Central memory CD4-positive, alpha-beta T cell (primary cell): ENCODE measurements at places on chromosomes 3 and 15.

- no peak for DNase-seq
Measured at GRCh38 chr15:69592954-69593353, 140.3 kb downstream of the RPLP1 start.

DNA sequence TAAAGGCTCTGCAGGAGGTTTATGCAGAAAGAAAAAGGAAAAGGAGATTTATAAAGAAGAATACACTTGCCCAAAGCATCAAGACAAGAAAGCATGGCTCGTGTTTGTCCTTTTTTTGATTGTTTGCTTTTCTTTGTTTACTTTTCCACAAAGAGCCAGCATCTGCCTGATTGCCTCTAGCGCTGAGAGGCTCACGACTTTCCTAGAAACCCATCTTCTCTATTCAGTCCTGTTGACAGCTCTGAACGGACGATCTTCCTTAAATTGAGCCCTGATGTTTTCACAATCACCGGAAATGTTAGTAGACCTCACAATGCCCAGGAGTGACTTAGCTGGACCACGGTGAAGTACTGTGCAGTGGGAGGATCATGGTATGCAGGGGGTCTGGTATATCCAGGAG, 12.4 kb downstream of the GP5 start:
- DNase-seq = no peak

- no peak for DNase-seq
Measured at GRCh38 chr15:35256551-35256950, 171.5 kb upstream of the NANOGP8 start.

DNA sequence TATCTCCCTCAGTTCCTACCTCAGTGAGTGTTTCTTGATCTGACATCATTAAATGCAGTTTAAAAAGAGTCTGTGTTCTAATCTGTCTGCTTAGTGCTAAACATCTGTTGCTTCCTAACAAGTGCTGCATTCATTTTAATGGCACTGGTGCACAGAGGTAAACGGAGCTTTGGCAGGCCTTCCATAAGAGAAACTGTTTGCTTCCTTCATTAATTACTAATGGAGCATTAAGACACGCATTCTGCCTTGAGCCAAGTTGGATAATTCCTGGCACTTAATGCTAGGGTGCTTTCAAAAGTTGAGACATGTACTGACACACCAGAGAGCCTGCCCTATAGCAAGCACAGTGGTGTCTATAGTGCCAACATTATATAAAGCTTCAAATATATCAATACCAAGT, 34.7 kb downstream of the SCG5 start:
- no peak for DNase-seq

DNA sequence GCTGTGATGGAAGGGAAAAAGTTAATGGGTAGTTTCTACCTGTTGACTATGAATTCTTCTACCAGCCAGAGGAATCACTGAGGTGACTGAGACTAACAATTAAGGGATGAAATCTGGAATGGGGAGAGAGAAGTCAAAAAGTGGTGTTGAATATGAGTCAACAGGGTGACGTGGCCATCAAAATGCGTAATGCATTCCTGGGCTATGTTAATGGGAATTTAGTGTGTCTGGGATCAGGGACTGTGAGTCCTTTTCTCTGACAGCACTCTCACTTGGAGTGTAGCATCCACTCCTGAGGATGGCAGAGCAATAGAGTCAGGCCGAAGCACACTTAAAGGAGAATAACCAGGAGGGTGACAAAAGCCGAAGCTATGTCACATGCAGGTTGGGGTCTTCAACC, 60.4 kb downstream of the MESD start:
- DNase-seq = no peak

DNA sequence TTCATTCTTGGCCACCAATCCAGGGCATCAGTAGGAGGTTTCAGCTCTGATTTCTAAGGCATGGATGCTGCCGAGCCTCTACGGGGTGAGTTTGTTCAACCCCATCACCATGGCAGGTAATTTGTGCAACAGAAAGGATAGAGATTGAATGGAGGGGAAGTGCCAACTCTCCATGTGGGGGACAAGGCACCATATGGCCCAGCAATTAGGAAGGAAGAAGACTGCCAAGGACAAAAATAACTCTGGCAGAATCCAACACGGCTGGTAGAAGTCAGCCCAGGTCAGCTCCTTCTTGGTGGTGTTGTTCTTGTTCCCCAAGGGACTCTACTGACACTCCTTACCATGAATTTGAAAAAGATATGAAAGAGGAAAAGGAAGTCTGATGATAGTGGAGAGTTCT, 503.9 kb downstream of the MAGI1 start:
- DNase-seq = no peak

DNA sequence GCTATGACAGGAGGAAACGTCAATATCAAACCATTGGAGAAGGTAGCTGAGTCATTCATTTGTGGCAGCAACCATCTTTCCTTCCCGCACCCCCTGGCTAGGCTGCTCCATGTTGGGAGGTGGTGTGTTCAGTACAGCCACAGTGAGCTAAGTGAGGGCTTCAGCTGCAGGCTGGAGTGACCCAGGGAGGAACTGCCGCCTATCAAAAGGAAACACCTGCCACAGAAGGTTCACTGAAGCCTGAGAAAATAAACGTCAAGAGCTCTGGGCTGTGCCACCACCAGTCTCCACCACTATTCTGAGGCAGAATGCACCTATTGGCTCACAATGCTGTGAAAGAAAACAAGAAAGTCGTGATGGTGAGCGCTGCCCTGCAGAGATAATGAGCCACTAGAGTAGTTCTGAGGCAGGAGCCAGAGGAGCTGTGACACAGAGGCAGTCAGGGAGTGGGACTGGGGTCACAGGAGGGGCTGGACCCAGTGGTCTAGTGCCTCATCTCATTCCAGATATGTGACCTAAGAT, 34.8 kb upstream of the CD47 start:
- peak; percentile 80 for DNase-seq

DNA sequence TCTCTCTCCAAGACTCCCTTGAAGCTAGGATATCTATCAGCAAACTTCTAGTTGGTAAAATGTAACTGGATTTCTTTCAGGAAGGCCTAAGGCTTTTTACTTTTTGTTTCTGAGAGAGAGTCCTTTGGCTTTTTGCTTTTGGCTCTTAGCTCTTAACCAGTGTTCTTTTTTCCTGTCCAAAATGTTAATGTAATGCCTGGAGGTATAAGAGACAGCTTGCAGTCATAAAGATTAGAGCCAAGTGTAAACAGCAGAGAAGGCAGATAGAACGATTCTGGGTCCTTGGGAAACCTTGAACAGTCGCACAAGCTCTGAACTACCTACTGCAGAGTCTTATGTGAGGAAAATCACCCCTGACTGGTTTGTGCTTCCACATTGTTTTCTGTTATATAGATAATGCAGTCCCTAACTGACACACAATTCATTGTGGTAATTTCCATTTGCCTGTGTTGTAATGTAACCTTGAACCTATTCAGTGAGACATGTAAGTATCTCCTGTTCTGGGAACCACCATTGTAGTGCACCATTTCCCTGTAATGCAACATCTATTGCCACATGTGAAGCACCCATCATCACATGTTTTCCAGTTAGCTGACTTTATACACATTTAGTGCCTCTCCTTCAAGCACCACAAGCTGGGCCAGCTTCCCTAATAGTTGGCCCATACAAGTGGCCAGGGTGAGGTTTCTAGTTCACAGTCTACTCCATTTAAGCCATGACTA, 1311.9 kb downstream of the ROBO1 start:
- DNase-seq = no peak

- DNase-seq = peak; percentile 64
Measured at GRCh38 chr3:48429317-48429959, 448 bp downstream of the PLXNB1 start.

DNA sequence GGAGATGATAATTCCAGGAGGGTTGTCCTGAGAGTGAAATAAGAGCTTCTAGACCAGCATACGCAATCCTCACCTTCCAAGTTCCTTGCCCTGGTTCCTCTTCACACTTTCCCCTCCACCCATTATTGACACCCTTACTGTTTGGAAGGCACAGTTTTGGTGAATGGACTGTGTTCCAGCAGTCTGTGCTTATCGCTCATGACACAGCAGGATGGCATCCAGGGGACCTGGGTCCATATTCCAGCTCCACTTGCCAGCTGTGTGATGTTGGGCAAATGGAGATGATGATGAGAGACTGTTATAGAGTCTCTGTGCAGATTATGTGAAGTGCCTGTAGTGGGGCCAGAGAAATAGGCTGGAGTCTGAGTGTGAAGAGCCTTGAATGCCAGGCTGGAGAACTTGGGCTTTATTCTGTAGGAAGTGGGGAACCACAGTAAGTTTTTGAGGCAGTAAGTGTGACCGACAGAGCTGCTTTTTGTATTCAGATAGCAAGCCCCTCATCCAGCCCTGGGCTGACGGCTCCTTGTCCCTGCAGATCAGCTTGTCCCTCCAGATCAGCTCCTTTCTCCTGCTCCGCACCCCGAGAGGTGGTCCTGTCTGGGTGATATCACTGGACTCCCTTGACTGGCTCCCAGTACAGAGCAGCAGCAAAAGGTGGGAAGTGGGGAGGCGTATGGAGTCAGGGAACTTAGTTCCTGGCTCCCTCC, 8.1 kb downstream of the KBTBD13 start:
- no peak for DNase-seq

DNA sequence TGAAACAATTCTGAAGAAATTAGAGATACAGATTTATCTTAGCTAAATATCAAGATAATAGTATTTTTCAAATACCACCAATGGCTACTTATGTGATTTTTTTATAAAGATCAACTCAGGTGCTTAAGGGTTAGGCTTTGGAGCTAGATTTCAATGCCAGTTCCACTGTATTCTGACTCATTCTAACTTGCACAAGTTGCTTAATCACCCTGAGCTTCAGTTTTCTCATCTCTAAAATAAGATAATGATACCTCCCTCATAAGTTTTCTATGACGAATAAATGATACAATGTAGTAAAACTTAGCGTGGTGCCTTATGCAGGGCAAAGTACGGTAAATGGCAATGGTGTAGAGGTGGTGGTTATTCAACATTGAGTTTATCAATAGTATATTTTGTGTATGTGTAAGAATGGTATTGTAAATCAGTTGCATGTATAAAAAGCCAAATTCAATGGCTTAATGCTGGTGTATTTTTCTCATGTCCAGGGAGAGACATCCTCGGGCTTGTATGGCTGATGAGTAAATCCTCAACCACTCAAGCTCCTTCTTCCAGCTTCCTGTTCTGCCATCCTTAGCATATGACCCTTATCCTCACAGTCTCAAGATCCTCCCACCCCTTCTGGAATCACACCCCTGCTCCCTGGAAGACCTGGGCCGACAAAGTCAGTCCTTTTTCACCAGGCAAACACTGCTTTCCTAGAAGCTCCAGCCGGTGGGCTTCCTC, 505.9 kb upstream of the CFAP20DC start:
- no peak for DNase-seq

DNA sequence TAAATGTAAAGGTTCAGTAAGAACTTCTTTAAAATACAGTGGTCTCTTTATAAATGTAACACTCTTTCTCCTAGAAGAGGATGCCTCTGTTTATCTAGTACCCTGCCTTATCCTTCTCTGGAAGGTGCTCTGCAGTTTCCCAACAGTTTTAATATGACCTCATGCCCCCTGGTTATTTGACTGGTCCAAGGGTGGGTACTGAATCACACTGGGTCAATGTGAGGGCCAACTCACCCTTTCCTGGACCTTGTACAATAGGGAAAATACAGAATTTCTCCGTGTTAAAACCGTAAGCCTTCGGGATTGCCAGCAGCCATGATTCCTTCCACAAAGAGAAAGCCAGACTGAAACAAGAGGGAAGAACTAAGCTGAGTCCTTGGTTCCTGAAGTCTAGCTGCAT, 9.2 kb downstream of the DCBLD2 start:
- DNase-seq = no peak

DNA sequence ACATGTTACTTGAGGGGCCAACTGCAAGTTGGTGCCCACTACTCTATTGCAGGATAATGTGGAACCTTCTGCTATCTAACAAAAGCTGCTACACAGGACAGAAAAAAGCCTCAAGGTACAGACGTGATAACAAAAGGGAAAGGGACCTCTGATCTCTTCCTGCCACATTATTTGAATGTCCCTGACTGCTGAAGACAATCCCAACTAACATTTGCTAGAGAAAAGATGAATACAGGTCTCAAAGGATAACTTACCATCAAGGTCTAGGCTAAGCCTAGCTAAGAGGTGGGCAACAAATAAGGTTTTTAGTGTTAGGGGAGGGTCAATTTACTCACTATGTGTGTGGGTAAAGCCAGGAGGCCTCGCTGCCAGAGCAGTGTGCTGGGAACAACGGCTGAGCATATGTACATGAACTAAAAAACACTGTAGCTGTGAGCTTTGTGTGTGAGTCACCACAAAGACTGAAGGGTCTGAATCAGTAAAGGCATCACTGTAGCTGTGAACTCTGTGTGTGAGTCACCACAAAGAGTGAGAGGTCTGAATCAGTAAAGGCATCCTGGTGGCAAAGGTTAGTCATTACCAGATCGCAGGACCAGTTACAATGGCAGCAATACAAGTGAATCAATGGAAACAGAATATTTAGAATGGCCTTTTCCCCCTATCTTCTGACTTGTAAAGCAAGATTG, 111.7 kb downstream of the LMLN start:
- DNase-seq = no peak

GRCh38 chr15:28132524-28133275, 33.6 kb upstream of the OCA2 start:
- no peak for DNase-seq
